Activated gamma-delta T cell treated with Interleukin-2 at 50 U/mL for 16 hours (primary cell): ENCODE measurements at places on chromosomes 1 and 21.

DNA sequence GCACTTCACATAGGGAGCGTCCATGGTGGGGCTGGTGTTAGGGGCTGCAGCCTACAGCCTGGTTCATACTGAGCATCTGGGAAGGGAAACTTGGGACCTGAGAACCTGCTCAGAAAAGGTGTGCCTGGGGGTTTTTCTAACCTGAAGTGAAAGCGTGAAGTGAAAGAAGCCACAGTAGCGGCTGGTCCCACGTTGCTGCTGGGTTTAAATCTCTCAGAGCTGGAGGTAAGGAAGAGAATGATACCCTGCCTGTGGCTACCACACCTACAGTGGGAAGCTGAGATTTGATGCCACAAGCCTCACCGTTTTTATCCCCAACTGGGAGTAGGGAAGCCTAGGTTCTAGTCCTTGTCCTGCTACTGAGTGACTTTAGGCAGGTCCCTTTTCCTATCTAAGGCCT, 21.0 kb upstream of the FUCA1 start:
- DNase-seq: no peak

- DNase-seq: no peak
Measured at GRCh38 chr1:95287081-95287480, 53.1 kb downstream of the RWDD3 start.

DNA sequence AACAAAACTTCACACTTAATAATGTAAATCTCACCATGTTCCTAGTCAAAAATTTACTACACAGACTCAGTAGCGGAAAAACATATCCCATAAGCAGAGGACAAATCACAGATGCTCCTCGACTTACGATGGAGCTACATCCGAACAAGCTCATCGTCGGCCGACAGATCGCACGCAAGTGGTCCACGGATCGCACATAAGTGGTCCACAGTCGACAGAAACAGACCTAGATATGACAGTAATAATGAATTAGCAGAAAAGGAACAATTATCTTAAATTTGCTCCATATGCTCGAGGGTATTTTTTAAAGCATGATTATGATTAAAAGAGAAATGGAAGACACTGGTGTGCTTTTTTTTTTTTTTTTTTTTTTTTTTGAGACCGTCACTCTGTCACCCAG, 36.3 kb downstream of the WDR4 start:
- no peak for DNase-seq

DNA sequence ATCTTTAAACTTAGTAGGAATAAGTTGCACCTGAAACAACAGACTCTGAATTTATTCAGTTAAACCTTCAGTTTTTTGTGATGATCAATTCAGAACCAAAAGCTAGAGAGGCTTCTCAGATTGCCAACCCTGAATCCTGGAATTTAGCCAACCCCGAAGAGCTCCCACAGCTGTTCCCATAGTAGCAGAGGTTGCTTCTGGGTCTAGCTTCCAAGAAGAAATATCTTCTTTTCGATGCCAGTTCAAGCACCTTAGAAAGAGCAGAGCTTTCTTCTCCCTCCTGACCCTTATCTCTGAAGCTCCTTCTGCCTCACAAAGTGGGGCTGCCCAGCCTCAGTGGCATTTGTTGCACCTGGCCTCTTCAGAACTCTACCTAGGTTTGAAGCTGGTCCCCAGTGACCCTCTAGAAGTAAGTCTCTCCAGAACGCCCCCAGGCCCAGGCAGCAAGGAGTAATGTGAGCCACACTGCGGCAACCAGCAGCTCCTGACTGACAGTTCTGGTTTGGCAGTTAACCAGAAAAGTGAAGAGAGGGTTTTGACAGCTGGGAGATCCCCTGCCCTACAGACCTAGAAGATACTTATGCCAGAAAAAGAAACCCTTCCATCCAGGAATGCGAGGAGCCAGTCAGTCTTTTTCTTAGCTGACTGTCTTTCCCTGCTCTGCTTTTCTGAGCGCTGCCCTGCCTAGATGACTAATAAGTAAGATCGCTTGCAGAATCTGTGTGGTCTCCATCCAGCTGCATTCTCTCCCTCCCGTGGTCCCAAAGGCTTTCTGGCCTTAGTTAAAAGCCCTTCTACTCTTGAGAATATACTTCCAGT, 165.9 kb downstream of the ADGRL4 start:
- no peak for DNase-seq

DNA sequence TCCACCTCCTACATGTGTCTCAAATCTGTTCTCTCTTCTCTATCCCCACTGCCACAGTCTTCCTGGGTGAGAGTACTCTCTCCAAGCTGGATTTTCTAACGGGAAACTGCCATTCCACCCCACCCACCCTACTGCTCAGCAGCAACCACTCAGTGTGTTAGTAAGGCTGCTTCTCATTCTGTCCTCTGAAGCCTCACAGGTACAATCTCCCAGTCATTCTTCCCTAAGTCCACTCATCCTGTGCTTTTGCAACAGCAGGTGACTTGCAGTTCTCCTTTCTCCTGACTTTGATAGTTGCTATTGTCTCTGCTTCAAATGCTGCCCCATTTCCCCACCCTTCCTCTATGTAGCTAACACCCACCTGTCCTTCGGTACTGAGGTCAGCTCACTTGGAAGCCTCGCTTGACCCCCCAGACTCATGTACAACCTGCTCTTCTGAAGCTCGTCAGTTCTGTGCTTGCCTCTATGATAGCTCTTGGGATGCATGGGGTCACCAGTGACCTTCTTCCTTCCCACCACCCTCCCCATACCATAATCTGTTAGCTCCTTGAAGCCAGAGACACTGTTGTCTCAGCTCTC, 188.9 kb downstream of the RRAGC start:
- no peak for DNase-seq

DNA sequence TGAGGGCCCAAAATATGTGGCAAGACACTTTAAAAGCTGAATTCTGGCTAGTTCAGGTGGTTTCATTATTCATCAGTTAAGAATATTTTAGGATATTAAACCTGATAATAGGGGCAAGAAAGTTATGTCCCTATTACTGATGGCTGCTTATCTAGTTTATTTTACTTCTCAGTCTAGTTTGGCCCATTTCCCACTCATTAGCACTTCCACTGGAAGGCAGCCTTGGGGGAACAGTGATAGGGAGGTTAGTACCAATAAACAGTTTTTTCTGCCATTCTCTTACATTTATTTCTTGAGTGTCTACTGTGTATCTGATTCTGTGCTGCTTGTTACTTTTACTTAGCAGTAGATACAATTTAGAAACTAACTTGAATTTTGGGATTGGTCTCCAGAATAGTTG, 9.0 kb downstream of the PPP1R12B start:
- no peak for DNase-seq

DNA sequence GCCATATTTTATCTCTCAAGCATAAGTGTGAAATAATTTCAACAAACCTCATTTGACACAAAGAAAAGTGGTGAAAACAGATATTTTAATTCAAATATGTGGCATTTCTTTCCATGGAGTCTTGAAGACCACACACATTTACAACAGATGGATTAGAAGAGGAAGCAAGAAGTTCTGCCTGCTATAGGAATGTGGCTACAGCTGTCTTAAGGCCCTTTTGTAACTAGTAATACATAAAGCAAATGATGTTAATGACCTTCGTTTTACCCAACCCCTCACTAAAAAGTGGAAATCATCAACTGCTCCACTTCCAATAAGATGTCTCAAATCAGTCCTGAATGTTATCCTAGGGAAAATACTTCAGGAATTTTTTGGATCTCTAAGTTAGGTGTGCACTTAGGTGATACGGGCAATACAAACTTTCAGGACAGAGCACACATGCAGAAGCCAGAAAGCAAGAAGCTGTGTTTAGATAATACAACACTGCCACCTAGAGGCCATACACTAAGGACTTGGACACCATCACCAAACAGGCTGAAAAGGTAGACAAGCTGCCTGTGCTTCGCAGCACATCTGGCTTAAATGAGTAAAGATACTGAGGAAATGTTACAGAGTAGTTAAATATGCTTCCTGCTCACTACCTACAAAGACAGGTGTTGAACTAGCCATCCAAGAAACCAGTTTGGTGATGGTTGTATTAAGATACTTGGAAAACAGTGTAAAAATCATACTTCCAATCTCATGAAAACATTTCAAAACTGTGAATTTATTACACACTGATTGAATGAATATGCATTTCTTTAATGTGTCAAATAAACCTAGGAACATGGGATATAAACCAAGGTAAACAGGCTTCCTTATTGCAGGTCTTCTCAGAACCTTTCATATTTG, 24.4 kb downstream of the RRAGC start:
- peak; percentile 36 for DNase-seq

DNA sequence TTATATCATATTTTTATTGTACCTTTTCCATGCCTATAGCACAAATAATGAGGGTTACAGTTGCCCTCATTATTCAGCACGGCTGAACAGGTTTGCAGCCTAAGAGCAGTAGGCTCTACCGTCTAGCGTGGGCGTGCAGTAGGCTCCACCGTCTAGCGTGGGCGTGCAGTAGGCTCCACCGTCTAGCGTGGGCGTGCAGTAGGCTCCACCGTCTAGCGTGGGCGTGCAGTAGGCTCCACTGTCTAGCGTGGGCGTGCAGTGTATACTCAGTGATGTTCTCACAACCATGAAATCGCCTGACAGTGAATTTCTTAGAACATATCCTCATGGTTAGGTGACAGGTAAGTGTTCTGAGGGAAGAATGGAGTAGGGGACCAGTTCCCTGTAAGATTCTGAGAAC, 84.9 kb downstream of the DYRK1A start:
- no peak for DNase-seq

- no peak for DNase-seq
Measured at GRCh38 chr1:239197871-239198270, 188.5 kb upstream of the CHRM3 start.

DNA sequence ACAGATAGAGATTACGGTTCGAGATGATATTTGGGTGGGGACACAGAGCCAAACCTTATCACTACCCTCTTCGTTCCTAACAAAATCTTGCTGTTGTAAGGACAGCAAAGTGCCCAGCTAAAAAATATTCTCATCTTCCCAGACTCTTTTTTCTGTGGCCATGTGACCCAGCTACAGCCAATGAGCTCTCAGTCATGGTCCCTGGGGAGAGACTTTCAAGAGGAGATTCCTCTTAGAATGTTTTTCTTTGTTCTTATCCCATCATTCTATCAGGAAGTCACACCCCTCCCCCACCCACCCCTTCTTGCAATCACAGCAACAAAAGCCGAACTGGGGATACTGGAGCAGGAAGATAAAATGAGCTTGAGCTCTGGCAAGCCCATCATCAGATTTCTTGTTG, 247.1 kb downstream of the CHRM3 start:
- DNase-seq: no peak
